ENCODE measurements at places on chromosomes 1 and 21.

DNA sequence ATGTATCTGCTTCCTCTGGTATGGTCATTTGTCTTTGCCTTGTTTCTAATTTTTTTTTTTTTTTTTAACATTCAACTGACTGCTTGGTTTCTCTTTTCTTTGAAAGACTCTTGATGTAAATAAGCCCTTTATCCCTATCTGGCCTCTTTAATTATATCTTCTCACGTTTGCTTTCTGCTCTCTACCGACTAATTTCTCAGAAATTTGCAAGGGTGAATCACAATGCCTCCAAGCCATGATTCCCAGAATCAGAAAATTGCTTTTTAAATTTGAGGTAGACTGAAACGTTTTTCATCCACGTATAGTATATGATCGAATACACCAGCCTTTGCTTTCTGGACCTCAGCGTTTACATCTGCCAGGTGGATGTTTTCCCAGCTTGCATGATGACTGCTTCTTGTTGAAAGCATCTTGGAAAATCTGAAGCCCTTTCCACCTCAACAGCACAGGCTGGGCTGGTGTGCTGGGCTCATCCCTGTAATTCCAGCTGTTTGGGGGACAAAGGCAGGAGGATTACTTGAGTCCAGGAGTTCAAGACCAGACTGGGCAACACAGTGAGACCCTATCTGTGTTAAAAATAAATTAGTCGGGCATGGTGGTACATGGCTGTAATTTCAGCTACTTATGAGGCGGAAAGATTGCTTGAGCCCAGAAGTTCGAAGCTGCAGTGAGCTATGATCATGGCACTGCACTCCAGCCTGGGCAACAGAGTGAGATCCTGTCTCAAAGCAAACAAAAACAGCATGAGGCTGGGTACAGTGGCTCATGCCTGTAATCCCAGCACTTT, 35.0 kb upstream of the GPR137B start:
- DNase-seq = no peak

DNA sequence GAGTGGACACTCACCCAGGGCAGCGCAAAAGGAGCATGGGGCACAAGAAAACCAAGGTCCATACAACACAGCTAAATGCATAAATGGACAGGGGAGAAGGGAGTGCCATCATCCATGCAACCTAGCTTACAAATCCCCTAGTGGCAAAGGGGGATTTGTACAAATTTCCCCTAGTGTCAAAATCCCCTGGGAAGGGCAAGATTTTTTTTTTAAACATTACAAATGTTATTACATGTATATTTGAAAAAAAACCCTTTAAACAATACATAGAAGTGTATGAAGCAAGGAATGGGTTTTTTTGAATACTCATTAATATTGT, 89.6 kb upstream of the IVNS1ABP start:
- no peak for DNase-seq

- DNase-seq = no peak
Measured at GRCh38 chr1:197857477-197857876, 45.0 kb upstream of the C1orf53 start.

- no peak for DNase-seq
Measured at GRCh38 chr1:239952348-239953308, 139.1 kb upstream of the FMN2 start.

DNA sequence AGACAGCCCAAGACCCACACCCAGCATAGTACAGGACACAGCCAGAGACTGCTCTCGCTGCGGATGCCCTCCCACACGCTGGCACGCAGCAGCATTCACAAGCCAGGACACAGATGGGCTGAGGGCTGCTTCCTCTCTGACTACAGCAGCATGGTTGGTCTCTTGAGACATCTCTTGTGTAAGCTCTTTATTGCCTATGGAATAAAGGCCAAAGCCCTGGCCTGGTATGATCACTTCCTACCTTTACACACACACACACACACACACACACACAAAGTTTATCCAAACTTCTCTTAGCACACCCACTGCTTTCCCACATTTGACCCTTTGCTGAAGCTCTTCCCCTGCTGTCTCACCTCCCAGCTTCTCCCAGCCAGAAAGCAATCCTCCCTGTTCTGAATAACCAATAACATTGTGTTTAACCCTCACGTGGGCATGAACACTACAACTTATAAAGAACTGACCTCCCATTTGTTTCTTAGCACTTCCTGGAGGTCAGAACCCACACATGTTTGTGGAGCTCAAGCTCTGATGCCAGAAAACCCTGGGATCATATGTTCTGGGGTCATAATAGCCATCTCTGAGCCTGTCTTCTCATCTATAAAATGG, 1.2 kb upstream of the LUZP1 start:
- DNase-seq = no peak

DNA sequence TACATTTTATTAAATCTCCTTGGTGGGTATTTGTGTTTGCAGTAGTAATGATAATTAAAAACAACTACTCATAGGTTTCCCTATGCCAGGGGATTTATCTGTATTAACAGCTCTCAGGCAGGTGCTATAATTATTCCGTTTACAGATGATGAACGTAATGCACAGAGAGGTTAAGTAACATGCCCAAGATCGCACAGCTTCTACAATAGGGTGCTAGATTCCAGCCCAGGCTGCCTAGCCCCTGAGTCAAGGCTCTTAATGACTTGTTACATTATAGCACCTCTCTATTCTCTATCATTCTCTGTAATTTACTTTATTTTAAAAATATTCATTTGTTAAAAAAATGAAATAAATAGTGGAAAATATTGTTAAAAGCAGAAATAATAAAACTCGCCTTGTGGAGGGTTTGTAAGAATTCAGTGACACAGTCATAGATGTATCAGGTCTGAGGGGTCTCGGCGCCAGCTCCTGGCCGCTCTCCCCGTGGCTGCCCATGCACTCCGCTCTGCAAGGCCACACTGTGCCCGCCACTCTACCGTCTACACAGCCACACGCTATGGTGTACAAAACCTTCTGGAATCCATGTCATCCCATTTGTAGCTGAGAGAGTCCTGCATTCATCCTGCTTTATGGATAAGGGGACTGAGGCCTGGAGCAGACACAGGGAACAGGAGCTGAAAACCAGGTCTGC, 562.2 kb downstream of the MATN1 start:
- DNase-seq = no peak

- no peak for DNase-seq
Measured at GRCh38 chr1:238141353-238141752, 250.6 kb upstream of the ZP4 start.

DNA sequence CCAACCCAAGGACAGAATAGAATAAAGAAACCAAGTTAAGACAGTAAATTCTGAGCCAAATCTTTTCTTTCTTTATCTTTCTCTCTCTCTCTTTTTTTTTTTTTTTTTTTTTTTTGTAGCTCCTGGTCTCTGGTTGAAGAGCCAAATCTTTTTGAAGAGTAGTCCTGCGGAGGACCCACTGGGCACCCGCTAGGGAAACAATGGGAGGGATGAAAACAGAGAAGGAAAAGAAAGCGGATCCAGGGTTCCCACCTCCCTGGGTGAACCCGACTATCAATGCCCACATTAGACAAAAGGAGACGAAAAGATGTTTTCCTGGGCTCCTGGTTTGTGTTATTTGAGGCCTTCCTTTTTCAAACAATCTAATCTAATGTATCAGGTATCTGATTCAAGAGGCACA, 49.8 kb upstream of the FBXO28 start:
- no peak for DNase-seq

GRCh38 chr1:27218736-27219135, 15.7 kb upstream of the WDTC1 start:
- DNase-seq = no peak

DNA sequence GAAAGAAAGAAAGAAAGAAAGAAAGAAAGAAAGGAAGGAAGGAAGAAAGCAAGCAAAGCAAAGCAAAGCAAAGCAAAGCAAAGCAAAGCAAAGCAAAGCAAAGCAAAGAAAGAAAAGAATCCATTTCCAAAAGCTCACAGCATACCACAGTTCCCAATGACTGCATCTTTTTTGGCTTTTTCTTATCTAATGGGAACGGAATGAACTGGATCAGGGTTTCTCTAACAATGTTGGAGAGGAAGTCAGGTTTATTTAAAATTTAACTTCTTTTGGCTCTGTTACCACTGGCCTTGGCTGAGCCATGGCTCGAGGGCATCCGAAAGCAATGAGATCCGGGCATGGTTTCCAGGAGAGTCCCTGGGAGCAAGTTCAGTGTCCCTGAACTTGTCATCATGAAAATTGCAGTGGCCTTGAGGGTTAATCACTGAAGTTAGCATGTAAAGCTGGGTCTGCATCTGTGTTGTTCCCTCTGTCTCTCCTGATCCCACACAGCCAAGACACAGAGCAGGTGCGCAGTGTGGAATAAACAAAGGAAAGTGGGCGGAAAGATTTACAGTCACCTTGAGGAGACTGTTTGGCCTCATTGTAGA, 34.6 kb upstream of the CTPS1 start:
- no peak for DNase-seq

DNA sequence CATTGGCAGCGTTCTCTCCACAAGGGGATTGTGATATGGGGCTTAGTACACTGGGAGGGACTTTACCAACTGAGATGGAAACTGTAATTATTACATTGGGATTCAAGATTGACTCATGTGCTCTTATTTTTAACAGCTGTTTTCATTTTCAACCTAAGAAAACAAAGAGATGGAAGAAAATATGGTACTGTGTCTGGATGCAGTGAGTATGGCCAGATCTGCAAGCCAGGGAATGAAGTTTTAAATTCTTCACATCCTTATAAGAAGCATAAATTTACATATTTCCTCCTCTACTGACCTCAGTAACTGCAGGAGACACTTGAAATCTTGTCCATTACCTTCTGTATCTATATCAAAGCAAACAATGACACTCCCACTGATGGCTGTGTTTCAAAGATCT, 81.5 kb upstream of the EDEM3 start:
- no peak for DNase-seq

DNA sequence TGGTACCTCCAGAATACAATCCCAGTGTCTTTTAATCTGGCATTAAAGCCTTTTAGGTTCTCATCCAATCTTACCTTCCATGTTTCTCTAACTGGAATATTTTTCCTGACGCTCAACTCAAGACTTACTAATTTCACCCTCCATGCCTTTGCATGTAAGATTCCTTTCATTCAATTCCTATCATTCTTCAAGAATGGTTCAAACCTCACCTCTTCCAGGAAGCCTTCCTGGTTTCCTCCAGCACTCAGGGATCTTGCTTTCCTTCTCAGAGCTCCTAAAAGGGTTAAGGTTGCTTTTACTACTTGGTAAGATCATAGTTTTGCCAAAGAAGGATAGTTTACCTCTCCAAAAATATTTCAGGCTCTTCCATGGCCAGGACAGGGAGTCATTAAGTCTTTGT, 91.2 kb upstream of the CACNA1E start:
- no peak for DNase-seq

DNA sequence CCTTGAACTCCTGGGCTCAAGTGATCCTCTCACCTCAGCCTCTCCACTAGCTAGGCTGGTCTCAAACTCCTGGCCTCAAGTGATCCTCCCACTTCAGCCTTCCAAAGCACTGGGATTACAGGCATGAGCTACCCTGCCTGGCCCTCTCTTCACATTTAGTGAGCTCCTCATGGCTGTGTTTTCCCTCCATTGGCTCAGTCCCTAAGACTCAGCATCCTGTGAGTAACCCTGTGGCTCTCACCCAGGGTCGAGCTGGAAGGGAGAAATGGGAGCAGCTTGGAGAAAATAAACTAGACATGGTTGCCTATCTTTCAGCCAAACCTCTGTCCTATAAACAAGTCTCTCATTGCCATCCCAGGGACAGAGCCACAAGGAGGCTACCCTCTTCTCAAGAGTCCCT, 17.5 kb downstream of the NCF2 start:
- no peak for DNase-seq

DNA sequence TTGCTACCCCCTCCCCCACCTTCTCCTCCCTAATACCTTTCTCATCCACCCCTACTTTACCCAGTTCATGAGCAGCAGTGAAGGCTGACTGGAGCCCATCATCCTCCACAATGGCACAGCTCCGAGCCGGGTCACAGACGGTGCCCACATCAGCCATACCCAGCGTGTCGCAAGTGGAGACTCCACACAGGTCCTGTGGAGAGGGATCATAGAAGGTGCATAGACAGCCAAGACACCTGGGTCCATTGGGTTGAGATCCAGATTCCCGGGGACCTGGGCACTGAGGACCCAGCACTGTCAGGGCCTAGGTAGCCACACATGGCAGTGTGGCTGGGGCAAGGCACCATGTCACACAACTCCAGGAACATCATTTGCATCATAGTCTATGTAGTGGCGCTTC, 2.7 kb downstream of the ADAMTS4 start:
- no peak for DNase-seq

DNA sequence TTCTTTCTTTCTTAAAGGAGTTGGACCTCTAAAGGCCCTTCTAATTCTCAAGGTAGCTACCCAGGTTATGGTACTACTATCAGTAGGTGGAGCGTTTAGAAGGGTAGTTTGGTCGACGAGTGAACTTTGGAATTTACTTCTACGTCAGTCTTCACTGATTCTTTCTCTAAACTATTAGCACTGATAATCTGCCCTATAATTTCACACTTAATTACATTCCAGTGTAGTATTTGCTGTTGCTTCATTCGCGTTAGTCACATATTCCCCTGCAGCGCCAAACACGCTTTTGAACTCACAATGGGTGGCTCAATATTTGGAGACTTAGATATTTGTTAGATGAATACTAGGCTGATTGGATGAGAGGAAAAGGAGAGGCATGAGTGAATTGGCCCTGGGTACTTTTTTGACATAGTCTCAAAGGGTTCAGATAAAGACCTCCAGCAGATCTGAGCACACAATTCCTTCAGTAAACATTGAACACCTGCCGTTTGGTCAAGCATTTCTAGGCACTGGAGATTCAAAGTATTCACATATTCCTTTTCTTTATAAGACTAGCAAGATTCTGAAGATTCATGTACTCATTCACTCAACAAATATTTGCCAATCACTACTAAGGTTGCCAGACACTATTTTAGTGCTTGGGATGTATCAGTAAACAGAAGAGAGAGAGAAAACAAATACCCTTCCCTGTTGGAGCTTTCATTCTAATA, 929 bp upstream of the FOXJ3 start:
- DNase-seq = no peak

DNA sequence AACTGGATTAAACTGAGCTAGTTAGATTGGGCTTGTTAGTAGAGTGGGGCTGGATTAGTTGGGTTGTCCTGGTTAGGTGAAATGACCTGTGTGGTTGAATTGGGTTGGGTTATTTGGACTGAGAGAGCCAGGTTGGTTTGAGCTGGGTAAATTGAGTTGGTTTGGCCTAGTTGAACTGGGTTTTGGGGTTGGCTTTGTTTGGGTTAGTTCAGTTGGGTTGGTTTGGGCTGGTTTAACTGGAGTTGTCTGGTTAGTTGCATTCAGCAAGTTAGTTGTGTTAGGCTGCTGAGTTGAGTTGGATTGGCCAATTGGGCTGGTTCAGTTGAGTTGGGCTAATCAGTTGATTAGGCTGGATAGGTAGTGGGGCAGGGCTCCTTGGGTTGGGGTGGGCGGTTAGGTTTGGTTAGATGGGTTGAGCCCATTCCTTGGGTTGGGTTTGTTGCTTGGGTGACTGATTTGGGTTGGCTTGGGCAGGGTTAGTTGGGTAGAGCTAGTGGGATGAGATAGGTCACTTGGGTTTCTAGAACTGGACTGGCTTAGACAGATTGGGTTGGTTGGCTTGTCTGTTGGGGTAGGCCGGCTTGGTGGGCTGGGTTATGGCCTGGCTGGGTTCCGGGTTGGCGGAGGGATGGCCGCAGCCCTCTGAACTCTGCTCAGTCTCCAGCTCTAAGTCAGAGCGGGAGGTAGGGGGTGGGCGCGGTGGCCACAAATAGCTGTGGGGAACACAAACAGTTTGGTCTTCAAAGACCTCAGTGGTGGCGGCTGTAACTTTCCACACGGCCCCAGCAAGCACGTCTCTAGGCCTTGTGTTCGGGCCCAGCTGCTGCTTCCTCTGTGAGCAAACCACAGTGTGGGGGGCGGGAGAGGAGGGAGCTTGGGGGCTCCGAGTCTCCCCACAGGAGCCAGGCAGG, 67.2 kb upstream of the RUNX3 start:
- DNase-seq = peak; percentile 35

- DNase-seq = no peak
Measured at GRCh38 chr1:4944072-4944471, 289.7 kb downstream of the AJAP1 start.
